ENCODE measurements at places on chromosomes 4 and X.

GRCh38 chr4:147548256-147548655 lies 67.4 kb downstream of the EDNRA start:
- no peak for DNase-seq

- DNase-seq: peak; percentile 43
Measured at GRCh38 chrX:54495814-54496516, at the start of gene FGD1. Gene FGD1, minus strand, starts transcription at chrX:54496234. Its CDS starts 802 bp downstream, at chrX:54495432.

- DNase-seq: no peak
Measured at GRCh38 chr4:184406958-184407391, 67.4 kb downstream of the IRF2 start.

DNA sequence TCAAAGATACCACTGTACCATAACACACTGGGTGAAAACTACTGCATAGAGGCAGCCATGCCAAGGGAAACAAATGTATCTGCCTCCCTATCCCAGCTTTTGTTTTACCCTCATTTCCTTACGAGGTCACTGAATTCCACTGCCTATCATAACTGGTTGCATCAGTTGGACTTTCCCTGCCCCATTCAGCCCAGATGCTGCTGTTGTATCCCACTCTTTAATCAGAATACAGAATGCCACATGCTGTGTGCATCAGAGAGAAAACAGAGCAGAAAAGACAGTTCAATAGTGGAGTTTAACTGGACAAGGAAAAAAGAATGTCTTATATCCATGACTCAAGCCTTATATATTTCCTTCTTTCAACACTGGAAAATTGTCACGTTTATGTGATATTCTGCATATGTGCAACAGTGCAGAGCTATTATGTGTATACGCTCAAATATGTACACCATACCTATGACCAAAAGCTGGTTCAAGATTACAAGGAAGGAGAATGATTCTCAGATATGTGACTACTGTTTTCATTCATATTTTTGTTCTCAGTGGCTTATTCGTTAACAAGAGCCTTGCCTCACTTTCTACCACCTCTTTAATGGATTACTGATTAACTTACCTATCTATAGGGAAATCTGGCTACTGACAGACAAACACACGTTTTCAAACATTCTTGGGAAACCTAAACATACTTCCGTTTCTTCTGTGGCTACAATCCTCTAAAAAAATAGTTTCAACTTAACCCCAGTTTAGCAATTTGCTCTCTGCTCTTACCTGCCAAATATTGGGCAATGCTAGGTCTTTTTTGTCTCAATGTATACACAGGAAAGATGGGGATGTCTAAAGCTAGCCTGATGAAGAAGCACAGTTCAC lies 378.9 kb downstream of the SMARCA1 start:
- DNase-seq: no peak

- DNase-seq: no peak
Measured at GRCh38 chr4:663046-663437, 11.0 kb downstream of the ATP5ME start.

- no peak for DNase-seq
Measured at GRCh38 chr4:108314900-108315589, 146.3 kb upstream of the LEF1 start.

Data from NCI-H1105 (cell line).